ENCODE measurements at places on chromosomes 1 and 21.

DNA sequence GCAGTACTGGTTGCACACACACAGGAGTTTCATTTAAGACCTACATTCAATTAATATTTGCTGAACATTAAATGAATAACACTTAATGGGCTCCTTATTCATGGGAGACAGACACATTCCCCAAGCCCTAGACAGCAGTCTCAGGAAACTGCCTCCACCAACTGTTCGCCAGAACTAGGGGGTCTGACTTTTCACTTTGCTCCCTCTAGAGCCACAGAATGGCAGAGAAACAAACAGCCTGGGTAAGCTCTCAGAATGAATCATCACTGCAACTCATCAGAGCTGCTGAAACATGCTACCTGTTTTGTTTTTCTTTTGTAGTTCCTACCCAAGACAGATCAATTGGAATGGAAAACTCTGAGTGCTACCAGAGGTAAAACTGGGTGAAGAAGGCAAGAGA, 31.7 kb downstream of the ELK4 start:
- DNase-seq, result peak; percentile 17

GRCh38 chr1:22238356-22239224, 95.7 kb upstream of the WNT4 start:
- DNase-seq, result no peak

DNA sequence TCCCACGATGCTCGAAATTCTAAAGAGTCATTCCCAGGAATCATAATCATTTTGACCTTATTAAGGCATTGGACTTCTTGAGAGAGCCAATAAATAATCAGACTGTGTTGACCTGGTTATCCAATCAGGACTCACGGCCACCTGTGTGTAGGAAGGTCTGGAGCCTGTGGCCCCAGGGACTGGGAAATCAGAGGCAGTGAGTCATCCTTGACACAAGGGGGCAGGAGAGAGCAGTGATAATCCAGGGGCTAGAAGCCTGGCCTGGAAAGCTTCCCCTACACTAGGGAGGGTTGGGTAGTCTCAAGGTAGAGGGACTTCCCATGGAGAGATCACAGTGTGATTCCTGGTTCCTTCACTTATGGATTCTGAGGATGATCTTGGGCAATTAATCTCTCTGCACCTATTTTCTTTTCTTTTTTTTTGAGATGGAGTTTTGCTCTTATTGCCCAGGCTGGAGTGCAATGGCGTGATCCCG, 4.7 kb downstream of the MR1 start:
- DNase-seq, result peak; percentile 73

GRCh38 chr1:226100436-226101391, 38.2 kb downstream of the H3-3A start:
- peak; percentile 27 for DNase-seq

DNA sequence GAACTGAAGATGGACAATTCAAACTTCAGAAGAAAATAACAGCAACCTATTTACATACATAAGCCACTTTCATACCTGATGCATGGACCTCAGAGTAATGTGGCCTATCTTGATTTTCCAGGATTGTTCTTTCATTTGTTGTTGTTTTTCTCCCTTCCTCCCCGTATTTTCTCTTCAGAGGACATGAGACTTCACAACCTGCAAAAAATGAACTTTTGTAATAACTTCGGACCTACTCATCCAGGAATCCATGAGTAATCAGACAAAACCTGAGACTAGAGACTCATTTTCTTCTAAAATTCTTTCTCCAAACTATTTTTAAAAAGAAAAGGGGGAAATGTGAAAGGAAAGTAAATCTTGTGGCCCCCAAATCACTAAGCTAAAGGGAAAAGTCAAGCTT, 17.6 kb upstream of the PLA2G5 start:
- no peak for DNase-seq
